ENCODE measurements at places on chromosomes 13 and 19.

DNA sequence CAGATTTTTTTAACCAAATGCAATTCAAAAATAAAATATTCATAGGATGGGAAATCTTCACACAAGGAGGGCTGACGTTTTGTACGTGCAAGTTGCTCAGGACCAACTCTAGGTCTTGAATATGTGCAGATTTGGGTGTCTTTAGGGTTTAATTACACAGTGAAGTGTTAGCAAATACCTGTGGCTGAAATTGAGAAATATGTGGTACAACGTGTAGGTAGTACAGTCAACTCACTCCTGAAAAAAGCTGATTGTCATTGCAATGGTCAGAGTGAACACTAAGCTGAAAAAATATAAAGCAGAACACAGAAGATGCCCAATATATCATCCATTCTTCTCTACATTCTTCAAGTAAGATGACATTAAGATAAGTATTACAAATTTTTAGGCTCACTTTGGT, 314.3 kb downstream of the SLITRK1 start:
- DNase-seq, result no peak

GRCh38 chr19:44608391-44608821, 5.0 kb upstream of the IGSF23 start:
- no peak for DNase-seq

DNA sequence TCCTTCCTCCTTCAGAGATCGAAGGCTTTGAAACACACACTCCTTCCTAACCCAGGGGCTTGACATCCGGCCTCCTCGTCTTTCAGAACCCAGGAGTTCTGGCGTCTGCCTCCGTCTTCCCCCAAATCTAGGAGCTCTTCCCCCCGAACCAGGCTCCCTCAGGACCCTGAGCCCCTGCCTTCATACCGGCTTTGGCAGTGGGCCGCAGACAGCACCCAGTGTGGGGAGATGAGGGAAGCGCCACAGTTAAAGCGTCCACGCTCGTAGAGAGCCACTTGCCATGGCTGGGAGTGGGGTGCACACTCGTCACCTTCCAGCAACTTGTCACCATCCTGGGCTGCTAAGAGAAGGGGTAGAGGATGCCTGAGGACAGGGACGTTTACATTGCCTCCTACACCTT, 3.9 kb upstream of the KLK1 start:
- DNase-seq, result no peak

DNA sequence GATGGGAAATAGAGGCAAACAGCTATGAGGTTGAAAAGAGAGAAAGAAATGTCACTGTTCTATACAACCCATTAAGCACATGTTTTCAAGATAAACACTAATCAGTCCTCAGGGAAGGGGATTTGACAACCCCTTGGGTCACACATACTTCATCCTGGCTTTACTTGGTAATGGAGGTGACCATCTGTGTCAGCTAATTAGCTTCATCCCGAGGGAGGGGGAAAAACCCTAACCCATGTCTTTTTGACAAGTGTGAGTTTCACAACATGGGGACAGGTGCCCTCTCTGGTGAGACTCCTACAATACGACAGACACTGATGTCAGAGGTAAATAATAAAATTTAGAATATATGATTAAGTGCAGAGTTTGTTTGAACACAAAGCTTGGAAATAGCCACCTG, 43.1 kb downstream of the ZNF611 start:
- DNase-seq, result no peak

GRCh38 chr19:37977992-37978391, 71.0 kb downstream of the SIPA1L3 start:
- DNase-seq, result no peak

DNA sequence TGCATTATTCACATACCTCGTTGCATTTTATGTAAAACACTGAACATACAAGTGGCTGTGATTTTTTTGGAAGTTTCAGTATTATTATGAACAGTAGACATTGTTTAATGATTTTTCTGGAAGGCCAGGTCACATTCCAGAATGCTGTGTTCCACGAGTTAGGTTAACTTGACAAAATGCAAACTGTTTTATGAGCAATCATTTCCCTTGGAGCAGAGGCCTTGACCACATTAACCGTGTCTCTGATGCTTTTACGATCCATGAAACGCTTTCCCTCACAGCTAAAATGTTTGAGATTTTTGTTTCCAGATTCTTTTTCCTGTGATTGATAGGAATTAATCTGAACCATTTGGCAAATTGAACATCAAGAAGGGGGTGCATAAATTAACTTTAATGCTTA, 57.8 kb downstream of the MBNL2 start:
- DNase-seq, result no peak

DNA sequence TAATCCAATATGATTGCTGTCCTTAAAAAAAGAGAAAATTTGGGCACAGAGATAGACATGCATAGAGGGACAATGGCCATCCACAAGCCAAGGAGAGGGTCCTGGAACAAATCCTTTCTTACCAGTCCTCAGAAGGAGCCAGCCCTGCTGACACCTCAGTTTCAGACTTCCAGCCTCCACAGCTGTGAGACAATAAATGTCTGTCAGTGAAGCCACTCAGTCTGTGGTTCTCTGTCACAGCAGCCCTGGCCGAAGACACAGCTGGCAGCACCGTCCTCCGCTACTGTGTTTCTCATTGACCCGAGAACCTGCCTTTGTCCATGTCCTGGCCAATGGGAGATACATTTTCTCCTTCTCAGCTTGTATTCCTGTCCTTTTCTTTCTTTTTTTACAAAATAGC, 207.9 kb downstream of the TM9SF2 start:
- DNase-seq, result no peak

DNA sequence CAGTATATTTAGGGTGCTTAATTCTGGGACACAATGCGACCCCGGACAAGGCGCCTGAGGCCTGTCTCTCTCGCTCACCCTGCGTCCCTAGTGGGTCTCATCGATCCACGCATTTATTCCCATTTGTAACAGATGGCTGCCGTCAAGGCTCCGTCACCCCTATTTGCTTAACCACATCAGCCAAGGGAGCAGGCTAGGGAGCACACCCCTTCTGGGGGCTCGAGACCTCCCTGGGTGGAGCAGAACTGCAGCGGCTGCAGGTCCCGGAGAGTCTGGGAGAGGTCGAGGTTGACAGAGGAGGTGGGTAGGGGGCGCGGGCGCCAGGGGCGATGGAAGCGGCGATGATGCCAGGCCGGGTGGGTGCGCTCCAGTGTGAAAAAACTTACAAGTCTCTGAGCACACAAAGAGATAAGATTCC, 507 bp downstream of the ALG5 start:
- peak; percentile 4 for DNase-seq

DNA sequence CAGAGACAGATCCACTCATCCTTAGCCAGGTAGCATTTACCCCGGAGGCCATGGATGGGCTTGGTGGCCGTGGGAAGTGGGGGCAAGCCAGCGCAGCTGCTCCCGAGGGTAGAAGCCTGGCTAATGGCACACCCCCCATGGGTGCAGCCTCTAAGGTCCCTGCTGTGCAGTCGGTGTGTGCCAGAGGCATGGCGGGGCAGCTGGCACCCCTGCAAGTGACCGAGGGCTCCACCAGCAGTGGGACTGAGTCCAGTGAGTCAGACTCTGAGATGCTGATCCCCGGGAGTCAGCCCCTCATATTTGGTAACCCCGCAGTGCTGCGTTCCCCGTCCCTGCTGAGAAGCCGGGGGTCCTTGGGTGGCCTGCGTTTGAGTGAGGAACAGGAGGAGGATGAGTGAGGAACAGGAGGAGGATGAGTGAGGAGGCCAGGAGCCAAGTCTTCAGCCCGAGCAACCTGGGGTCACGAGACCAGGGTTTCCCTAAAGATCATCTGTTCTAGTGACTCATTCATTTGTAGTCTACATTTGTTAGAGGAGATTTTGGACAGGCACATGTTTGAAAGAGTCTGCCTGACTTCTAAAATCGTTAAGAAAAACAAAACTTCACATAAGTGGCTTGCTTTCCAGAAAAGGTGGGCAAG, 180.7 kb downstream of the STK24 start:
- no peak for DNase-seq

DNA sequence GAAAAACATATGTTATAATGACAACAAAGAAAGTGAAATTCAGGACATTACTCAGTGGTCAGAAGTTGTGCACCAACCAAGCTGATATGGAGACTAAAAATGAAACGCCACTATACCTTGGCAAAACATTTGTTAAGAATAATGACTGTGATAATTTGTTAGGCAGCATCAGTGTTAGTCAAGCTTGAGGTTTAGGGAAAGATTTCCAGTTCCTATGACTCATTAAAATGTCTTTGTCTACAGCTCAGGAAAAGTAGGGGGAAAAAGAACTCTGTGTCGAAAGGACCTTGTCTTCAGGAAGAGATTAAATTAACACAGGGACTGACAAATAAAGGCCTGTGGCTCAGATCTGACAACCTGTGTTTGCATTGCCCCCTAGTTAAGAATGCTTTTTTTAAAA, 764.1 kb upstream of the SLITRK6 start:
- DNase-seq, result no peak

- DNase-seq, result no peak
Observed at GRCh38 chr13:112891477-112892401, 77.3 kb upstream of the MCF2L start.

DNA sequence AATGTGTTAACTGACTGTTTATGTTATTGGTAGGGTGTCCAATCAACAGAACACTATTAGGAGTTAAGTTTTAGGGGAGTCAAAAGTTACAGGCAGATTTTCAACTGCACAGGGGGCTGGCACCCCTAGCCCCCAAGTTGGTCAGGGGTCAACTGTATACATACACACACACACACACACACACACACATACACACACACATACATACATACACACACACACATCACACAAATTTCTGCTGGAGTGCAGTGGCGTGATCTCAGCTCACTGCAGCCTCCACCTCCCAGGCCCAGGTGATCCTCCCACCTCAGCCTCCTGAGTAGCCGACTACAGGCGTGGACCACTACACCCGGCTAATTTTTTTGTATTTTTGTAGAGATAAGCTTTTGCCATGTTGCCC, 10.2 kb downstream of the LRRC4B start:
- DNase-seq, result no peak

- peak; percentile 55 for DNase-seq
Observed at GRCh38 chr19:8641908-8642547, 11.6 kb downstream of the NFILZ start.

DNA sequence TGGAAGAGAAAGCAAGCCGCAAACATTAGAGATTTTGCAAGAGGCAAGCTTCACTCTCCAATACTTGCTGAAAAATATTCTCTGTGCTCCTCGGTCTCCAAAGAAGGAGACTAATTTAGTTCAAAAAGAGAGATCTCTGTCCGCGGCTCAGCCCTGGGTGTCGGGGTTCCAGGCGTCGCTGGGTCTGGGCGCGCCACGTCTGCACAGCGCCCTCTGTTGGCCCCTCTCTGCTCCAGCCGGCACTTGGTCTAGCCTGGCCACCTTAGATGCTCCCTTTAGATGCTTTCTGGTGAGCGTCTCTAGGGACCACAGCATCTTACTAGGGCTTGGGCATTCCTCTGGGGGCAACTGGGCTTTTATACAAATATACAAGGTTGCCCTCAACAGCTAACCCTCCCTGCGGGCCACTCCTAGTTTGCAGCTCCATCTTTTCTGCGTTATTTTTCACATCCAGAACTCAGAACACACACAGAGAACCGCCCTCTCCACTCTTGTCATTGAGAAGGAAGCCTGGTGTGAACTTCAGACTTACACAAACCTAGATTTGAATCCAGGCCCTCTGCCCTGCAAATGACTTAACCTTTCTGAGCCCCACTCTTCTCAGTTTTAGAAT, 78.3 kb downstream of the CYSLTR2 start:
- DNase-seq, result peak; percentile 42

- DNase-seq, result no peak
Observed at GRCh38 chr19:47389150-47389556, 30.2 kb downstream of the MEIS3 start.

- no peak for DNase-seq
Observed at GRCh38 chr13:34862311-34862710, 79.8 kb upstream of the NBEA start.
